Mesothelial cell of epicardium (in vitro differentiated cells): ENCODE measurements at places on chromosomes 5 and 9. TPM values are rescaled to one million over a fixed set of nuclear protein-coding genes. Genes with fewer than 3 reads are reported as not detected.

- H3K4me3 ChIP-seq, result no peak overlapping the region
- H3K36me3 ChIP-seq, result no peaks in the 10 kb centered on the region
- H3K27ac ChIP-seq, result peak overlapping the region; percentile 89
- no peaks in the 10 kb centered on the region for H3K27me3 ChIP-seq
These were observed 118.4 kb upstream of the MAP3K1 start for GRCh38 chr5:56696900-56697299.

The FGF10 gene
- 0.22 to 0.31 TPM in 2 of 3 replicates, not detected in the other for total RNA-seq

GRCh38 chr5:71872311-71872864 is 153.3 kb downstream of the CARTPT start:
- H3K4me1 ChIP-seq, result peaks cover 14% of the 10 kb centered on the region
- H3K4me3 ChIP-seq, result no peak overlapping the region
- no peaks in the 10 kb centered on the region for H3K27me3 ChIP-seq
- no peak overlapping the region for H3K27ac ChIP-seq

GRCh38 chr5:150638053-150638444 is 2.4 kb upstream of the SYNPO start:
- peaks cover 79% of the 10 kb centered on the region for H3K4me1 ChIP-seq
- H3K36me3 ChIP-seq, result no peaks in the 10 kb centered on the region
- H3K27ac ChIP-seq, result peak overlapping the region; percentile 95
- no peak for DNase-seq

The ACTBL2 gene
- total RNA-seq, result 0.07 TPM in 2 of 3 replicates, not detected in the other

The MYOT gene
- total RNA-seq, result not detected in 3 replicates

DNA sequence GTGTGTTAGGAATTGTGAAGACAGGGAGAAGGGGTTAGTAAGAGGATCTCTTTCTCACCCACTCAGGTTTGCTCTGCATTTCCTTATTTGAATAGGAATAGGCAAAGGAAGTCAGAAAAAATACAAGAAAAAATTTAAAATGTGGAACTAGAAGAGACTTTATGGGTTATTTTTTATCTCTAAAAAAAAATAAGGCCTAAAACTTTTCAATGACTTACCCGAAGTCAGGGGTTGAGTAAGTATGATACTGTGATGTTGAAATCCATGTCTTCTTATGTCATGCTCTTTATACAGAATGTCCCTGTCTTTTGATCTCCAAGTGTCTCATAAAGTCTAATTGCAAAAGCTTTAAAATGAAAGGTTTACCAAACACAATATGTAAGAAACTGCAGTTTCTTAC is 148.3 kb upstream of the PIK3R1 start:
- peaks cover 11% of the 10 kb centered on the region for H3K36me3 ChIP-seq
- DNase-seq, result no peak
- no peaks in the 10 kb centered on the region for H3K27me3 ChIP-seq
- peaks cover 7% of the 10 kb centered on the region for H3K4me1 ChIP-seq
- no peak overlapping the region for H3K27ac ChIP-seq
- no peak overlapping the region for H3K4me3 ChIP-seq

GRCh38 chr5:162256711-162257110 is 189.1 kb downstream of the GABRG2 start:
- H3K4me1 ChIP-seq, result no peaks in the 10 kb centered on the region
- no peak overlapping the region for H3K27ac ChIP-seq
- DNase-seq, result no peak
- H3K36me3 ChIP-seq, result no peaks in the 10 kb centered on the region

The IL13 gene
- 0.33 to 0.78 TPM (median 0.50 TPM) in 3 replicates for total RNA-seq

DNA sequence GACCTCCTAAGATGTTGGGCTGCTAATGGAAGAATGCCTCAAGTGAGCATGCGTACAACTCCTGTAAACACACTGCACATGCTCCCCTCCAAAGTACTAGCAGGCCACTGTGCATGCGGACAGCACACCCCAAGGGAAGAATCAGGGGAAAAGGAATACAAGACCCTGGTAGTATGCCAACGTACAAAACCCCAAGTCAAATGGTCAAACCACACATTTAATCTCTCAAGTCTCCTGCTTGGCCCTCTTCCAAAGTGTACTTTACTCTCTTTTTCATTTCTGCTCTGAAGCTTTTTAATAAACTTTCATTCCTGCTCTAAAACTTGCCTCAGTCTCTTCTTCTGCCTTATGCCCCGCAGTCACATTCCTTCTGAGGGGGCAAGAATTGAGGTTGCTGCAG is 466.4 kb downstream of the DMRTA1 start:
- no peaks in the 10 kb centered on the region for H3K27me3 ChIP-seq
- H3K4me1 ChIP-seq, result peaks cover 5% of the 10 kb centered on the region
- no peak for DNase-seq
- H3K27ac ChIP-seq, result no peak overlapping the region

The MYOZ3 gene
- total RNA-seq, result 8.5 to 9.4 TPM (median 8.5 TPM) in 3 replicates

The MYMK gene
- not detected in 3 replicates for total RNA-seq

DNA sequence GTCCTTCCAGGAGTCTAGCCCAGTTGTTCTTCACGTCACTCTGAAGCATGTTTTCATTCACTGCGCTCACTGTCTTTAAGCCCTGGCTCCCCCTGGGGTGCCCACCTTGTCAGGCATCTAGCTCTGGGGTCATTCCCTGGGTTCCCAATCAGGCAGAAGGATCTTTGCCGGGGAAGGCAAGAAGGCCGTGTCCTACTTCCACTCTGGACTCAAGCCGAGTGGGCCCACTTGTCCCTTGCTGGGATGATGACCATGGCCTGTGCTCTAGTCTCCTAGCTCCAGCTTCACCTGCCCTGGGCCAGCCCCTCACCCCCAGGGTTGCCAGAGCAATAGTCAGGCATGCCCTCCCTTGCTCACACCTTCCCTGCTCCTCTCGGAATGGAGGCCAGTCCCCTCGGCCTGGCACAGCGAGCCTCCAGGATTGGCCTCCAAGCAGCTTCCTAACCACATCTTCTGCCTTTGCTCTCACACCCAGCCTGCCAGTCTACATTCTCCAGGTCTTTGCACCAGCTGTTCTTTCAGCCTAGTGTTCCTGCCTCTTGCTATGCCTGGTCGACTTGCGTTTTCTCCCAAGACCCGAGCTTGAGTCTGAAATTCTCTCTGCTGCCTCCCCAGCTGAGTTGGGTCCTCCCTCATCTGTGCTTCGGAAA is 32.2 kb upstream of the PSD2 start:
- no peak for DNase-seq
- H3K4me3 ChIP-seq, result no peak overlapping the region
- H3K27ac ChIP-seq, result no peak overlapping the region
- H3K4me1 ChIP-seq, result peaks cover 29% of the 10 kb centered on the region
- H3K27me3 ChIP-seq, result peaks cover 28% of the 10 kb centered on the region
- no peaks in the 10 kb centered on the region for H3K36me3 ChIP-seq

- DNase-seq, result no peak
- H3K27ac ChIP-seq, result peak overlapping the region; percentile 96
- H3K27me3 ChIP-seq, result no peaks in the 10 kb centered on the region
- H3K4me1 ChIP-seq, result peaks cover 66% of the 10 kb centered on the region
These were observed 4.7 kb downstream of the SKP2 start for GRCh38 chr5:36156619-36157018.

DNA sequence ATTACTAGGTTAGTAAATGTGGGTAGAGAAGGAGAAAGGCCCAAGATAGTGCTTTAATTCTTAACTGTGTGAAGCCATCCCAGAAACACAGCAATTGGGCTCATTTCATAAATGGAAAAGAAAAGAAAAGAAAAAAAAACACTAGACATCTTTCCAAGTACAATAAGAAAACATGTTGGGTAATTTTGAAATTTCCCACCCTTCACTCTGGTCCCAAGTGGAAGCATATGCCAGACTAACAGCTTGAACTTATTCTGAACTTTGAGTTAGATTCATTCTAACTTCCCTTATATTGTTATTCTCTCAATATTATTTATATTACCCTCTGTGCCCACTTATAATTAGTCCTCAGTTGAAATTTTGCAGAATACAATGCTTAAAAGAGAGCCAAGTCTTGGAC is 113.4 kb upstream of the GHR start:
- no peak for DNase-seq
- H3K36me3 ChIP-seq, result no peaks in the 10 kb centered on the region
- no peak overlapping the region for H3K4me3 ChIP-seq
- H3K4me1 ChIP-seq, result peaks cover 4% of the 10 kb centered on the region
- H3K27ac ChIP-seq, result no peak overlapping the region

DNA sequence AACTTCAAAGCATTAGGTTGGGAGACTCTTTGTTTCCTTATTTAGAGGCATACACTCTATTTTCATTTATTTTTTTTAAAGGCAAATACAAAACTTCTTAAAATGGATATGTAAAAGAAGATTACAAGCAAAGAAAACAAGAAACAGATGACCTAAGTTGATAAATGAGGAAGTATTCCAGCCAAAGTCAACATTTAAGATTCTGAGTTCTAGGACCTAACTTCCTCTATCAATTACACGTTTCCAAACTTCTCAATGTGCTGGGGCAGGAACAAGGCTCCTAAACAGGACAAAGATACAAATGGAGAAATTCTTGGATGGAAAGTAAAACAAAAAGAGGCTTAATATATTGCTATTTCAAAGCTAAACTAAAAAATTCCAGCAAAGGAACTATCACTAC is 89.5 kb downstream of the TLE1 start:
- DNase-seq, result no peak
- H3K27ac ChIP-seq, result peak overlapping the region; percentile 60
- H3K27me3 ChIP-seq, result no peaks in the 10 kb centered on the region
- no peak overlapping the region for H3K4me3 ChIP-seq

DNA sequence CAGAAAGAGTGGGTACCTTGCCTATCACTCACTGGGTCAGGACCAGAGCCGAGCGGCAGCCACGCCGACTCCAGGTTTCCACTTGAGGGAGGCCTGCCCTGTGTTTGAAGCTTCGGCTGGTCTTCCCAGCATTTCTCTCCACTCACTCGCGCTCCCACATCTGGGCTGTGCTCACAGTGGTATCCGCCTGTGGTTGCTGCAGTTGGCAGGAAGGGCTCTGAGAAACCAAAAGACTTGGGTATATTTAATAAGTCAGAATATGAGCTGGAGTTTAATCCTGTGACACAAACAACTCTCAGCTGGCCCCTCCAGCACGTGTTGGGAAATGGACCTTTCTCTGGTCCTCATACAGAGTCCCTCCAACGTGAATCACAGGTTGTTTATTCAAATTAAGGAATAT is 70.9 kb downstream of the SPRY4 start:
- peaks cover 4% of the 10 kb centered on the region for H3K4me1 ChIP-seq
- peaks cover 2% of the 10 kb centered on the region for H3K36me3 ChIP-seq
- DNase-seq, result no peak
- H3K27me3 ChIP-seq, result no peaks in the 10 kb centered on the region
- H3K4me3 ChIP-seq, result no peak overlapping the region
- H3K27ac ChIP-seq, result no peak overlapping the region

DNA sequence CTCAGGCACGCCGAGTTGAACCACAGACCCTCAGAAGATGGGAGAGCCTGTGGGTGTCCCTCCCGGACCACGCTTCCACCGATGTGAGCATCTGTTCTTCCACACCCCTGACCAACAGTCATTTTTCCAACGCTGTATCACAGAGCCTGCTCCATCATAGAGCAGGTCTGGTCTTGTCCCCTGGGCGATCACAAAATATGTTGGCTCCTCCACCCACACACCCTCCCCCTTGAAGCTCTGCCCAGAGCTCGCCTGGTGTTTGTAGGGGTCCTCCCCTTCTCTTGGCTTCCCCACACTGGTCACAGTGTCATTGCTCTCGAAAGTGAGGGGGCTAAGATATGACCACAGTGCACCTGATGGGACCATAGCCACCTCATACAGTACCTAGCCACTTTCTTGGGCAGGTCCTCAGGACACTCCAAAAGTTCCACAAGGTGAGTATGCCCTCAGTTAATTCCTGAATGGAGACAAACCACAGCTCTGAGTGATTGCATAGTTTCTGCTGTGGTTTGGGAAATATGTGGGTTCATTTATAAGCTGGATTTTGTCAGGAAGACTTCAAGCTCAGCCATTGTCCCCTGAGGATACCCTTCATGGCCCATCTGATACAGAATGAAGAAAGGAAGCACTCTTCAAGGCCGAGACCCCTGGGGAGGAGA is 3.5 kb upstream of the ZNF618 start:
- H3K27ac ChIP-seq, result no peak overlapping the region
- DNase-seq, result no peak
- H3K36me3 ChIP-seq, result no peaks in the 10 kb centered on the region
- peaks cover 7% of the 10 kb centered on the region for H3K27me3 ChIP-seq

The THBS4 gene
- 15.6 to 17.3 TPM (median 17.1 TPM) in 3 replicates for total RNA-seq

DNA sequence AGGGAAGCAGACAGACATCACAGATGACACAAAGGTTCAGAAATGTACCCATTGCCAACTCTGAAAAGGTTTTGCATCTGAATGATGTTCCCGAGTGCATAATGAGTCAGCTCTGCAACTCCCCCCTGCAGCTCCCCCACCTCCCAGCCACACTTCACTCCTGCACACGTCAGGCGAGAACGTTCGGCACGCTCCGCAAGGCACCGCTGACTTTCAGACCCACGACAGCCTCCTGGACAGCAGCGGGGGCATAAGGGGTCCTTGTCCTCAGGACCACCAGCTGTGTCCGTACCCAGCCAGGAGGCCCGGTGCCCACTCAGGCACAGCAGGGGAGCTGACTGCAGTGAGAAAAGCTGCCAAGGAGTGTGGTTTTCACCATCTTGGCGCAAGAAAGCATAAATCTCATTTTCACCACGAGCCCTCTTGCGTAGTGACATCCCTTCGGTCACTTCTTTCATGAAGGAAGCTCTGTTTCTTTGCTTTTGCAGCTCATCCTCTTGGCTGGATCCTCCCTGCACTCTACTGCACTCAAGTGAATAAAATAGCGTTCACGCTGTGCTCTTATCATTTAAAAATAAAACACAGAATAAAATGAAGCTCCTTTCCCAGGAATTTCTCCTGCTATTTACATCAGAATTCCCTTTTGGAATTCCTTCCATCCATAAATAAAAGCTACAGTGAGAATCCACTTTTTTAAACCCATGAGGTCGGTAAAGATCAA is 9.9 kb downstream of the GFPT2 start:
- H3K4me1 ChIP-seq, result peaks cover 13% of the 10 kb centered on the region
- H3K27ac ChIP-seq, result no peak overlapping the region
- H3K4me3 ChIP-seq, result no peak overlapping the region
- DNase-seq, result no peak

GRCh38 chr9:7144265-7145046 is 386.7 kb downstream of the KDM4C start:
- H3K4me1 ChIP-seq, result peaks cover 35% of the 10 kb centered on the region
- no peaks in the 10 kb centered on the region for H3K36me3 ChIP-seq
- H3K27me3 ChIP-seq, result no peaks in the 10 kb centered on the region
- no peak for DNase-seq

The AFAP1L1 gene
- total RNA-seq, result 0.22 to 0.63 TPM (median 0.36 TPM) in 3 replicates

GRCh38 chr9:129814432-129815223 is 9.3 kb downstream of the TOR1A start:
- no peaks in the 10 kb centered on the region for H3K4me1 ChIP-seq
- H3K4me3 ChIP-seq, result no peak overlapping the region
- no peak overlapping the region for H3K27ac ChIP-seq
